ENCODE measurements at places on chromosomes 13 and 19.

DNA sequence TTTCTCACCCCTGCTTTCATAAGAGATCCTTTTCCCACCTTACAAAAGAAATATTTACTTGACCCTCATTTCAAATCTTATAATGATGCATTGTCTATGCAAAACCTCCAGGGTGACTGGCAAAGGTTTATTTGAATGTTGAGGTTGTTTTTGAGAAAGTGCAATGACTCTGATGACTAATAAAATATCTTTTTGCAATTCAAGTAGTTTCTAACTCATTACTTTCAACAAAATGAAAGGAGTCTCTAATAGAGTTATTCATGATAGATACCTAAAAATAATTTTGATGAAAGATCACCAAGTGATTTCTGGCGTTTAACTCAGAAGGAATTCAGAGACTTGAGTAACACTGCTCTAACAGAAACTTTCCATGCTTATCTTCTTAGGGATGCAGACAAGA lies 144.2 kb downstream of the FOXO1 start:
- DNase-seq = no peak

DNA sequence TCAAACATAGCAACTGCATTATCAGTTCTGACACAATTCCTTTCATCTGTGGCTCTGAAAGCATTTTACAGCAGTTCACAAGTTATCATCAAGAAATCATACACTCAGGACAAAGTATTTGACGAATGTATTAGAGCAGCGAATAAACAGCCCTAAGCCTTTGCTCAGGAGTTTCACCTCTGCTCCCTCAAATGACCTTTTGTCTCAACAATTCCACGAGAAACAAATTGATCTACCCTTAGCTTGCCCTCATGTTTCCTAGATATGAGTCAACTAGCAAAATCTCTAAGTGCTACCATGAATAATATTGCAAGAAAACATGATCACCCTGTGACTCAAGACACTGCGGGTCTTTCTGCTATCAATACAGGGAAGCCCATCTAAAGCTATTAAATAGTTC lies 396.1 kb downstream of the EFNB2 start:
- no peak for DNase-seq

DNA sequence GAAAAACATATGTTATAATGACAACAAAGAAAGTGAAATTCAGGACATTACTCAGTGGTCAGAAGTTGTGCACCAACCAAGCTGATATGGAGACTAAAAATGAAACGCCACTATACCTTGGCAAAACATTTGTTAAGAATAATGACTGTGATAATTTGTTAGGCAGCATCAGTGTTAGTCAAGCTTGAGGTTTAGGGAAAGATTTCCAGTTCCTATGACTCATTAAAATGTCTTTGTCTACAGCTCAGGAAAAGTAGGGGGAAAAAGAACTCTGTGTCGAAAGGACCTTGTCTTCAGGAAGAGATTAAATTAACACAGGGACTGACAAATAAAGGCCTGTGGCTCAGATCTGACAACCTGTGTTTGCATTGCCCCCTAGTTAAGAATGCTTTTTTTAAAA lies 764.1 kb upstream of the SLITRK6 start:
- no peak for DNase-seq

DNA sequence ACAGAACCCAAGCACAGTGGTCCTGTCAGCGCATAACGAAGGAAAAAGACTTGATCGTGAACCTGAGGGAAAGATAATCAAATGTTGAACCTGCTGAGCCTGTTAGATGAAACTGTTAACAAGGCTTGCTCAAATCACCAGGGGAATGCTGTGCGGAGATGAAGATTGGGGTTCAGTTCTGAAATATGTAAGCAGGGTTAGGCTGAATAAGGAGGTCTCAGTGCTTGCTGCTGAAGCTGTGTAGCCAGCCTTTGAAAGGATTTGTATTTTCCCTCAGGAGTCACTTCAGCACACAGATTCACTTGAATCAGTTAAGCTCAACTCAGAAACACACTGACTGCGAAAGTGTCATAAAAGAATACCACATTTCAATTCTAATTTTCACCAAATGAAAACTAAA lies 793.5 kb downstream of the OLFM4 start:
- no peak for DNase-seq

DNA sequence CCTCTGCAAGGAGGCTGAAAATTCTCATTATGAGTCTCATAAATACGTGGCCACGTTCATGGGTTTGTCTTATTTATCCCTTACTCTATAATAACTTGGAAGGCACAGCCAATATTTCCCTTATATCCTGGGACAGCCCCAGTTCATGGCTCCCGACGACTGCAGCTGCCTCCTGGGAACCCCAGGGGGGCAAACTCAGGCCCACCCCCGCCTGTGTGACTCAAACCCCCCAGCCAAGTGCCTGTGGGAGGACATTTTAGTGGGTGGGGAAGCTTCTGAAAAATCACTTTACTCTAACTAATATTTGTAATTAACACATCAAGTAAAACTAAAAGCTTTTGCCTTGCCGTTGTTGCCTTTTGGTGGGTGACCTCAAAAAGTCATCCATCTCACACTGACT lies 14.3 kb downstream of the RASA3 start:
- no peak for DNase-seq

- DNase-seq = no peak
These were observed 545 bp downstream of the NACC1 start for GRCh38 chr19:13118424-13119193.

DNA sequence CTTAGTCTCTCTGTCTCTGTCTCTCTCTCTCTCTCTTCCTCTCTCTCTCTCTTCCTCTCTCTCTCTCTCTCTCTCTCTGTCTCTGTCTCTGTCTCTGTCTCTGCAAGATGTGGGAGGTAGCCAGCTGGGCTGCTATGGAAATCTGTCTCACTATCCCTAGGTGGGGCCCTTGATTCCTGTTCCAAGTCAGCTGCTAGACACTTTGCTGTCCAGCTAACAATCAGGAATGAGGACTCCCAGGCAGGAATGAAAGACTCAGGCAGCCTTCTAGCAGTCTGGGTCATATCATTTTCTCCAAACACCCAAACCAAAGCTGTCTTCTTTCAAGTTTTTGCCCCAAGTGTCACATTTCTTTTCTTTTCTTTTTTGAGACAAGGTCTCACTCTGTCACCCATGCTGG lies 23.2 kb downstream of the CATSPERD start:
- DNase-seq = no peak

- no peak for DNase-seq
These were observed 106.3 kb downstream of the KCTD15 start for GRCh38 chr19:33902802-33903488.

DNA sequence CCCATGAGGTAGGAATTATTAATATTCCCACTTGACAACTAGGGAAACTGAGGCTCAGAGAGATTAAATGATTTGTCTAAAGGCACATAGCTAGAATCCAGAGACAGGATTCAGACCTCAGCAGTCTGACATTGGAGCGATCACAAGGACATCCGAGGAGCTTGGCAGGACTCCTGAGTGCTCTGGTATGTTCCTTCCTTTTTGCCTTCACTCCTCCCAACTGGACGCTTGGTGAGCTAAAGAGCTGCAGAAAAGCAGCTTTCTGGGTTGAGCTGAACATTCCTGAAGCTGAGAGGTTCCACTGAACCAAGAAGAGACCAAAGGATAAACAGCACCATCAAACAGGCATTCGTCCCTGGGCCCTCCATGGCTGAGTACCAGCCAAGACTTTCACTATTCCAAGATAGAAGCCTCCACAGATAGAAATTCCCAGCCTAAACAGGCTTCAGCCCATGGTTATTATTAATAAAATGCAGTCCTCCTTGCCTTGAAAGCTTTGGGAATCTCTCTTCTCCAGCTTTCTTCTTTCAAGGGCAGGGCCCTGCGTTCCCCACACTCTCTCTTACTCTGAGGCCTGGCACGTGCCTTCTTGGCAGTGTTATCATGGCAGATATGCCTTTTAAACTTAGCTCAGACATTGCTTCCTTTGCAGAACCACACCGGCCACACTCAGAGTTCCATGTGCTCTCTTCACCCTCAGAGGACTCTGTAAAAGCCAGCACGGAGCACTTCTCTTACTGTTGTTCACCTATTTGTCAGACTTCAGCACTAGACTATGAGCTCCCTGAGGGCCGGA lies 97.1 kb downstream of the CYSLTR2 start:
- DNase-seq = no peak

GRCh38 chr13:109782066-109782822 lies 4.1 kb downstream of the IRS2 start:
- no peak for DNase-seq

DNA sequence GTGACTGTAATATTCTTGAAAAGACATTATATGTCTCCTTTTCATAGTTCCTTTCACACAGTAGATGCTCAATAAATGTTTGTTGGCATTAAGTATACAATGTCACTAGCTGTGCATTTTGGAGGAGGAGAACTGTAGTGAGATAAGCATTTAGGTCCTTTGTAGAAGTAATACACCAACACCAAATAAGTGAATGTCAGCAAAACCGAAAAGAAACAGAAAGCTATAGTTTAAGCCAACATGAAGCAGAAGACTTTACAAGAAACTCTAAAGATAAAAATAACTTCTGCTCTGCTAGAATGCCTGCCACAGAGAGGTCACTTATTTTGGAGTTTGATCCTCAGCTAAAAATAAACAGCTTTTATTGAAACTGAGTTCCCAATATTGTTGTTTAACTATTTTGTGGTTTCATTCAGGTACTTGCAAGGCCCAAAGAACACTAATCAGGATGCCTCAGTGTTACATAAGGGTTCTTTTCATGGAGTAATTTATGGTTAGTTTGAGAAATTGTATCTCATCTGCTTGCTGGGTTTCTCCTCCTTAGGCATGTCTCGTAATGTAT lies 86.2 kb downstream of the STARD13 start:
- no peak for DNase-seq

DNA sequence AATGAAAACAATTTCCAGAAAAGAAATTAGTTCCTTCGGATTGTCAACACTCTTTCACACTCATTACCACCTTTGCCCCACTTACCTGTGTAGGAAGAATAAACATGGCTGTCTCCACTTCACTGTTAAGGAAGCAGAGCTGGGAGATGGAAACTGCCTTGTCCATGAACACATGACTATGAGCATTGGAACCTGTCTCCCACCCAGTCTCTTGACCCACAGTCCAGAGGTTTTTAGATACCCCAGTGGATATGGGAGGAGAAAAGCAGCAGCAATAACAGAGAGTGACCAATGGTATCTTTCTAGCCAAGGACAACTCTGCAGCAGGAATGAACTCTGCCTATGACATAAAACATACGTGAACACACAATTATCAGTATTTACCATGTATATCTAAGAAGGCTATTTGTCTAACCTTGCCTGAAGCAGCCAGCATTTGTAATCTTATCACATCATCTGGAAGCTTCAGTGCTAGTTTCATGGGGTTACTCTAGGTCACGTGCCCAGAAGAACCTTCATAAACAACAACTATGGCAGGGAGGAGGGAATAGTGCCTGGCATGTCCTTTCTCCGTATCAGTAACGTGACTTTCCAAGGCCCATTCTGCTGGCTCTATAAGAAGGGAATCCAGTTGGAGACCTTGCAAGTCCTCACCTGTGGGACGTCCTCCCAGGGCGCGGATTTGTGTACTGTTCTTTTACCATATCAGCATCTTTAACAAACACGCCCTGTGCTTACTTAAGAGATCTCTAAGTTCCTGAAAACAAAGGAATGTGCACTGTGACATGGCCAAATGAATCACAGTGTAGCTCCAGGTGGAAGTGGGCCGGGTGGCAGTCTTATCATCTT lies 221.8 kb upstream of the UBL3 start:
- DNase-seq = no peak

GRCh38 chr13:34066344-34066743 lies 248.4 kb downstream of the RFC3 start:
- no peak for DNase-seq

DNA sequence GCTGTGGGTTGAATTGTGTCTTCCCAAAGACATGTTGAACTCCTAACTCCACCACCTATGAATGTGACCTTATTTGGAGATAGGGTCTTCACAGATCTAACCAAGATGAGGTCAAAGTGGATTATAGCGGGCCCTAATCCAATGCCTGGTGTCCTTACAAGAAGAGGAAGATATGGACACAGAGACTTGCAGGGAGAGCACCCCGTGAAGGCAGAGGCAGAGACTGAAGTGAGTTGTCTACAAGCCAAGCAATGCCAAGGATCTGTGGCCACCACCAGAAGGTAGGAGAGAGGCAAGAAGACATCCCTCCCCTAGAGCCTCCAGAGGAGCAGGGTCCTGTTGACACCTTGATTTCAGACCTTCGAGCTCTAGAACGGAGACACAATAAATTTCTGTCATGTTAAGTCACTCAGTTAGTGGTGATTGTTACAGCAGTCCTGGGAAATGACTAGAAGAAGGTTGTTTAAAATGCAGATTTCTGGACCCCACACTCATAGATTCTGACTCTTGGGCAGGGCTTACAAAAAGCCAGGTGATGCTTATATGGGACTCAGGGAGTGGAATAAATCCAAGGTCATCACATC lies 70.6 kb downstream of the FGF9 start:
- no peak for DNase-seq

GRCh38 chr19:31818798-31819105 lies 469.5 kb upstream of the TSHZ3 start:
- no peak for DNase-seq
